ENCODE measurements at places on chromosomes 7 and 10.

GRCh38 chr10:120421250-120421649, 35.8 kb upstream of the PLPP4 start:
- DNase-seq, result no peak

GRCh38 chr7:127940381-127941160, 90.7 kb downstream of the LRRC4 start:
- DNase-seq, result peak; percentile 86

GRCh38 chr7:137656850-137657232, 189.9 kb downstream of the DGKI start:
- no peak for DNase-seq

- DNase-seq, result no peak
Measured at GRCh38 chr7:49639808-49640207, 133.6 kb upstream of the VWC2 start.

DNA sequence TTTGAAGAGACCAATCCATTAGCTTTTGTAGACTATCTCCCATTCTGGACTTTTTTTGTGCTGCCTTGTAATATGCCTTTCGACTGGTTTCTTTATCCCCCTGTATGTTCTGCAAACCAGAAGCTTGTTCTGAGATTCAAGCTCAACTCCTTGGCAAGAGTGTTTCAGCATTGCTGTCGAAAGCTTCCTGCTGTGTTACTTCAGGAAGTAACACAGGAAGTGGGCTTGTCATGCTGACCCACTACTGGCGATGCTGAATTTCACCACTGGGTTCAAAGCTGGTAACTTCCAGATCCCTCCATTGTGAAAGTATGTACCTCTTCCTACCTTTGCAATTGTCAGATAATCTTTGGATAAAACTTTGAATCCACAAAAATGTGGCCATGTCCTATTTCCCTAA, 57.9 kb upstream of the INSYN2A start:
- DNase-seq, result no peak

DNA sequence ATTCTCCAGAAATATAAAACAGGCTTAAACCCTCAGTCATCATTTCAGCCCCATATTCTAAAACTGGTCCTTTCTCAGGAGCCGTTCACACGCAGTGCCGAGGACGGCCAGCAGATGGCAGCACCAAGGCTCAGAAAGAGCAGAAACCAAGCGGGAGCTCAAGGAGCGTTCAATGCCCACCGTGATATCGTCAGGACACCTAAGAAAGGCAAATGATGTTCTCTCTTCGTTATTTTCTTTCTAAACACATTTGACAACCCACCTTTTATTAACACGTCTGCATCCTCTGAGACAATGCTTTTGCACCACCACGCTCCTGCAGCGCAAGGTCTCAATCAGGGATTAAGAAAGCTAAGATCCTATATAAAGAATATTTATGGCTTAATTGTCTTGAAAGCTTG, 45.7 kb upstream of the RBM33 start:
- peak; percentile 57 for DNase-seq

GRCh38 chr10:89621438-89621837, 23.6 kb downstream of the PANK1 start:
- no peak for DNase-seq

GRCh38 chr10:65701168-65701776, 1224.6 kb upstream of the LRRTM3 start:
- DNase-seq, result no peak

DNA sequence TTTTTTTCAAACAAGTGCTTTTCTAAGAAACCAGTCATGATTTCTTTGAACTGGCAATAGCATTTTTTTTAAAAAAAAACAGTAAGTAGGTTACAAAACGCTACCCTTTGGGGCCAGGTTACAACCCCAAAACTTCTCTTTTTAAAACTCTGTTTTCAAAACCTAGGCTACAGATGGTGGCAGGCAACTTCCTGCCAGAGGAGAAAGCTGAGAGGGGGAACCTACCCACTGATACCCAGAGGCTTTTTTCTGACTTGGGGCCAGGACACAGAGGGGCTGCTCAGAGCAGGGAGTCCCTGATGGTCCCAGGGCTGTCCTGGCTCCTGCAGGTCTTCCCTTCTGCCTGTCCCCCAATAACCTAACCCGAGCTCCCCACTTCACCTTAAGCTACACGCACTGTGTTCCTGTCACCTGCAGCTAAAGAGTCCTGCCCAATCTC, 6.9 kb downstream of the STN1 start:
- DNase-seq, result no peak

DNA sequence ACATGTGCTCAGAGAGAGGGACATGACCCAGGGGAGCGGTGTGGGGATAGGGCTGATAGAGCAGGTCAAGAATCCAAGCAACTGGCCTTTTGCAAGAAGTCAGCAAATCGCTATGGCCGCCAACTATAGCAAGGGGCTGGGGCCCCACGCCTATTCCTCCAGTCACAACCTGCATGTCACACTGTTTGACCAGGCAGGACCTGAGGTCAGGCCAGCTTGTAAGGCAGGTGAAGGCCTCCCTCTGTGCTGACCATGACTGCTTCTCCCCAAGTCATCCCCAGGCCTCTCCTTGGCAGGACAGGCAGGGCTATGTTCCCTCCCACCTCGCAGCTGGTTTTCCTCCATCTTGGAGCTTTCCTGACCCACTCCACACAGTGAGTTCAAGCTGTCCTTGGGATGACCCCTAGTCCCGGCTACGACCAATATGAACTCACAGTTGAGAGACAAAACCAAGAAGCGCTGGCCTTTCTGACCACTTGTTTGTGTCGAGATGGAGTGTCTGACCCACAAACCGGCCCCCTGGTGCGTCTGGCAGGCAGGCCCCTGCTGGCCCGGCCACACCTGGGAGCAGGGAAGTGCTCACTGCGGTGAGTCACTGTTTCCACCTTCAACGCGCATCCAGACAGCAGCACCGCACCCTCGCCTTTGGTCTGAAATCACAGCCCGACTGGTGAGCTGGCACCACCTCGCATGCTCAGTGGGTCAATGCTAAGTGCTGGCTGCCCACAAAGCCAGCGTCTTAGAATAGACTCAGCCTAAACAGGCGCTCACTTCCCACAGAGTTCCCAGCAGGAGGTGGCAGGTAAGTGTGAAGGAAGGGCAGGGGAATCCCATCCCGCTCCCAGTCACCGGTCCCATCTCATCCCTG, 81.4 kb downstream of the VWA2 start:
- no peak for DNase-seq

DNA sequence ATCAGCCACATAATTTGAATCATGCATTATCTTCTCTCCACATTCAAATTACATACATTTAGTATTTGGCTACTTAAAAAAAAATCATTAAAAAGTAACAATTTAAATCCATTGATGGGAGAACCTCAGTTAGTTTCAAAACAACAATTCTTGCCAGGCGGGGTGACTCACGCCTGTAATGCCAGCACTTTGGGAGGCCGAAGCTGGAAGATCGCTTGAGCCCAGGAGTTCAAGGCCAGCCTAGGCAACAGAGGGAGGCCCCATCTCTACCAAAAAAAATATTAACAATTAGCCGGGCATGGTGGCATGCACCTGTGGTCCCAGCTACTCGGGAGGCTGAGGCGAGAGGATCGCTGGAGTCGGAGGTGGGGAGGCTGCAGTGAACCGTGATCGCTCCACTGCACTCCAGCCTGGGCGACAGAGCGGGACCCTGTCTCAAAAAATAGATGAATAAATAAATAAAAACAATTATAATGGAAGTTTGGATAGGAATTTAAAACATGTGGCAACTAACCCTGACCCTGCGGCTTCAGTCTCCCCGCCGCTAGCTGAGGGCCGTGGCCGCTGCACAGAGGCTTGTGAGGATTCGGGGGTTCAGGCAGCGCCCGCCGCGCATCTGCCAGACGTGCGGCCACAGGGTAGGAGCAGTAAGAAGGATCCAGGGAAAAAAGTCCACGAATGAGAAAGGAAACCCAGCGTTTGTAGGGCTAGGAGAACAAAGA, 1.1 kb upstream of the CSGALNACT2 start:
- peak; percentile 59 for DNase-seq

DNA sequence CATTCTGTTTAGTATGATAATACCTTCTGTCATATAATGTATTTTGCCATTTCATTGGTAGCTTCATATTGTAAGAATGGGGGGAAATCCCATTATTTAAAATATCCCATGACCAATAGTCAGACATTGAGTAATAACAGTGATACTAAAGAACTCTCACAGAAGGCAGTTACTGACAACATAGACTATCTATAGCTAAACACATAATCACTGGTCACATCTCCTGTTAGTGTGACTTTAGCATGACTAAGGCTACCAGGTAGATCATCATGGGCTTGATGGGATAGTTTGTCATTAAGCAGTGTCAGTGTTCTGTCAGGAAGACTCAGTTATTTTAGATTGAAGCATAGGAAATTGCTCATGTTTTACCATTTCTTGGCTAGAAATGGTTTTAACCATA, 16.4 kb downstream of the OPN1SW start:
- DNase-seq, result no peak

DNA sequence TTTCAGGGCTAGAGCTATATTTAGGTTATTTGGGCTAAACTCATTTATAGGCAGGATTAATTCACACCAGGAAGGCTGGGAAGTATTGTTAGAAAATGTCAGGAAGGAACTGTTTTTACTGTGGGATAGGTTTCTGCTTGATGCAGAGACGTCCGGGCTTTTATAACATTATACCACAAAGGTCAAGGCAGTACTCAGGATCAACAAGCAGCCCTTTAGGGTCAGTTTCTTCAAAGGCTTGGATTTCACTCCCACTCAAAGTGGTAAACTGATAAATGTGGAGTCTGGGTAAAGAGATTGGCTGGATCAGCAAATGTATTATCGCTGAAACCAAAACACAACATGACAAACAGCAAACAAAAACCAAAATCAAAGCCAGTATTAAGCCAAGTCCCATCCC, 127.2 kb downstream of the ARL5B start:
- no peak for DNase-seq

GRCh38 chr7:104775531-104775930, 238.5 kb upstream of the KMT2E start:
- no peak for DNase-seq

DNA sequence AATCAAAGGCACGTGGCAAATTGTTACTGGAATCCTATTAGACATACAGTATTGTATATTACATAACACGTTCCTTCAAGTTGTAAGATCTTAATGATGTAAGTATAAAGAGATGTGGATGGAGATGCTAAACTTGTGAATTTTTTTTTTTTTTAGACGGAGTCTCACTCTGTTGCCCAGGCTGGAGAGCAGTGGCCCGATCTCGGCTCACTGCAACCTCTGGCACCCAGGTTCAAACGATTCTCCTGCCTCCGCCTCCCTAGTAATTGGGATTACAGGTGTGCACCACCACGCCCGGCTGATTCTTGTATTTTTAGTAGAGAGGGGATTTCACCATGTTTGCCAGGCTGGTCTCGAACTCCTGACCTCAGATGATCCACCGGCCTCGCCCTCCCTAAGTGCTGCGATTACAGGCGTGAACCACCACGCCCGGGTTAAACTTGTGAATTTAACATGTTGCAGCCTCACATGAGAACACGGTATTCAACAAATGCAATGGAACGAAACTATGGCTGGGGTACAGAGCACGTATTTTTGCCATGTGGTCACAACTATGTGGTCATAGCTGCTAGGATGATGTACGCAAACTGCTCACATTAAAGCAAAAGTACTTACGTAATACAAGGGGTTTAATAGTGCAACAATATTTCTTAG, 818 bp upstream of the SUPV3L1 start:
- DNase-seq, result peak; percentile 54

GRCh38 chr10:32035038-32035437, 21.2 kb downstream of the KIF5B start:
- no peak for DNase-seq

DNA sequence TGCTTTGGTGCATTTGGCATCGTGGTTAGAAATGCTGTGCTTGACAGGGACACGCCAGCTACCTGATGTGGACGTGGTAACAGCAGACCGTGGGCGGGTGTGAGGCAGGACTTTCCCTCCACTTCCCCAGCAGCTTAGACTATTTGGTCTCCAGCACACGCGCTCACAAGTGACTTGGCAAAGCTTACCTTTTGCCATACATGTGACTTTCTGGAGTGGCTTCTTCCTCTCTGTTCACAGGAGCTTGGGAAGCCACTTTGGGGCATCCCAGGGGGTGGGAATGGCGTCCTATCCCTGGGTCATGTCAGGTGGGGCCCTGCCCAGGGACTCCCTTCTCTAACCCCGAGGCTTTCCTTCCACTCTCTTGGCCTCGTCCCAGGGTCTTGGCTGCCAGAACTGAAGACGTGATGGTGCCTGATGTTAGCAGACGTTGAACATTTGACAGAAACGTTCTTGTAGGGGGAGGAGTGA, 228.7 kb upstream of the KLF6 start:
- DNase-seq, result no peak

GRCh38 chr10:132946-133898, 2.0 kb upstream of the ZMYND11 start:
- peak; percentile 72 for DNase-seq

- no peak for DNase-seq
Measured at GRCh38 chr7:28731092-28731658, 227.0 kb downstream of the TRIL start.

GRCh38 chr10:31018962-31019361, 12.7 kb downstream of the ZNF438 start:
- no peak for DNase-seq

GRCh38 chr7:20219446-20220292, 2.5 kb upstream of the MACC1 start:
- peak; percentile 67 for DNase-seq

- DNase-seq, result no peak
Measured at GRCh38 chr10:48458662-48459048, 146.2 kb downstream of the ARHGAP22 start.

GRCh38 chr7:127876393-127876792, 154.8 kb downstream of the LRRC4 start:
- DNase-seq, result peak; percentile 67

GRCh38 chr7:137886746-137887145, 40.0 kb upstream of the DGKI start:
- DNase-seq, result peak; percentile 43

DNA sequence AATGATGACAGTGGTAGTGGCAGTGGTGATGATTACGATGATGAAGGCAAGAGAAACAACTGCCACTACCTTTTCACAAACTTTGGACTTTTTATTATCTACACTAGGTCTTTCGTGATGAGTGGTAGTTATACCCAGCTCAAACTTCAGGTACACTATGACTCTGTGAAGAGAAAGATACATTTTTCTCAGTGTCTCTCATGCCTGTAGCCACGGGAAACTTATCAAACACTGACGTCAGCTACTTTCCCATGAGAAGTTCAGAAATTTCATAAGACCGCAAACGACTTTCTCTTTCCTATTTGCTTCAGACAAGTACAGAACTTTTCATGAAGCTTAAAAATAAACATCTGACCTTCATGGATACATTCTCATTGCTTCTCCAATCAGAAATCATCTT, 57.0 kb downstream of the CALD1 start:
- DNase-seq, result peak; percentile 65

GRCh38 chr7:42479452-42479815, 242.4 kb upstream of the GLI3 start:
- DNase-seq, result peak; percentile 12

Data from AG10803 (cell line).